Stimulated activated CD4-positive, alpha-beta T cell treated with anti-CD3 and anti-CD28 coated beads, Interleukin-12 subunit alpha, Interleukin-12 subunit beta, amount 100 ng/mL, for 4 hours (primary cell): ENCODE measurements at places on chromosomes 12 and 14.
A peak's percentile ranks its signal among the peaks of the same experiment; 100 is the strongest.

DNA sequence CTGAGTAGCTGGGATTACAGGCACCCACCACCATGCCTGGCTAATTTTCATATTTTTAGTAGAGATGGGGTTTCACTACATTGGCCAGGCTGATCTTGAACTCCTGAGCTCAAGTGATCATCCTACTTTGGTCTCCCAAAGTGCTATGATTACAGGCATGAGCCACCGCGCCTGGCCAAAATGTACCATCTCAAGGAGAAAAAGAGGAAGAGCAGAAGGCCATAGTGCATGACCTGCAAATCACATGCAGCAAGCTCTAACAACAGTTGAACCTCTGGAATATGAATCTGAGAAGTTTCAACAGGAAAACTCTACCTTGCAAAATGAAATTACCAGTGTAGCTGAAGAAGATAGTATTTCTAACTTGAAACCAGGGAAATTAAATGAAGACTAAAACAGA is 17.1 kb upstream of the SERPINA1 start:
- no peak for DNase-seq

- DNase-seq, result no peak
Measured at GRCh38 chr12:46585854-46586621, 213.5 kb upstream of the SLC38A2 start.

DNA sequence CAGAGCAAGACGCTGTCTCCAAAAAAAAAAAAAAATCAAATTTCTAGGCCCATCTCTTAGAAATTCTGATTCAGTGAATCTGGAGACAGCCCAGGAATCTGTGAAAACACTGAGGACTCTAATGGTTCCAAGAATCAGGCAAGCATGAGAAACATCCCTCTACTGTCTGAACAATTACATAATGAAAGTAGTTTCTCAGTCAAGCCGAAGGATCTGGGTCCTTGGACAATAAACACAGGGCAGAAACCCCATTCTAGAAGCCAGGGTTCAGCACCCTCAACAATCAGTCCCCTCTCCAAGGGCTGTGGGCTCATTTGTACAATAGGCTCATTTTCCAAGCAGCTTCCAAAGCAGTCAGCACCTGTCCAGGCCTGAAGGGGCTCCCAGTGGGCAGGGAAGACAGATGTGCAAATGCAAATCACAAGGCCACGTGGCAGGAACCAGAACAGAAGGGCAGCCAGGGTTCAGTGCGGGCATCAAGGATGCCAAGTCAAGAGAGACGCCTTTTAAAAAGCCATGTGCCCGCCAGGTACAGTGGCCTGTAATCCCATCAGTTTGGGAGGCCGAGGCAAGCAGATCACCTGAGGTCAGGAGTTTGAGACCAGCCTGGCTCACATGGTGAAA is 96.1 kb downstream of the KSR2 start:
- DNase-seq, result no peak

DNA sequence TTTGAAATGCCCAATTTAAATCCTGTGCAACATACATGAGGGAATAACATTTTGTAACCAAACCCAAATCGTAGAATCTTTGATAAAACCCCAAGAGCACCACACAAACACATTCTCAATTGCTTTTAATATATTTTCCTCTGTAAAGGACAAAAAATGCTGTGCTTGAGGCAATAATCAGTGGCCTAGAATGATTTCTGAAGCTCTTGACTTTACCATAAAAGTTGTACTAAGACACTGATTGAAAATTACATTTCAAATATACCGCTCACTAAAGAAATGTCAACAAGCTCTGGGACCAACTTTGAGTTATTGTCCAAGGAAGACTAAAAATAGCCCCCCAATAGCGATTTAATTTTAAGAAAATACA is 1.5 kb downstream of the EML5 start:
- DNase-seq, result no peak

DNA sequence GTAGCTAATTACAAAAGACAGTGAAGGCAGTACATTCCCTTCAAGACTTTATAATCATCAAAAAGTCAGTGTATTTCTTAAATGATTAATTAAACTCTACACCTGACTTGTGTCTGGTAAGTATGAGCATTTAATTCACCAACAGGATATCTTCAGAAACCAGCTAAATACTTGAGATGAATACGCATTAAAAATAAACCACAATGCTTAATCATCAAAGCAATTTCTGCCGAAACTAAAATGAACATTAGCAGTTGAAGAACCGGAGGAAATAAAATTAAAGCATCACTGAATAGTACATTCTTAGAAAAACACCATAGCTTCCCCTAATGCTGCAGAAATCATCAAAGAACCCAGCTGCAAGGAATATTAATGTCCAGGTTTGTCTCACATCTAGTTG is 32.7 kb downstream of the SLC25A21 start:
- DNase-seq, result no peak

DNA sequence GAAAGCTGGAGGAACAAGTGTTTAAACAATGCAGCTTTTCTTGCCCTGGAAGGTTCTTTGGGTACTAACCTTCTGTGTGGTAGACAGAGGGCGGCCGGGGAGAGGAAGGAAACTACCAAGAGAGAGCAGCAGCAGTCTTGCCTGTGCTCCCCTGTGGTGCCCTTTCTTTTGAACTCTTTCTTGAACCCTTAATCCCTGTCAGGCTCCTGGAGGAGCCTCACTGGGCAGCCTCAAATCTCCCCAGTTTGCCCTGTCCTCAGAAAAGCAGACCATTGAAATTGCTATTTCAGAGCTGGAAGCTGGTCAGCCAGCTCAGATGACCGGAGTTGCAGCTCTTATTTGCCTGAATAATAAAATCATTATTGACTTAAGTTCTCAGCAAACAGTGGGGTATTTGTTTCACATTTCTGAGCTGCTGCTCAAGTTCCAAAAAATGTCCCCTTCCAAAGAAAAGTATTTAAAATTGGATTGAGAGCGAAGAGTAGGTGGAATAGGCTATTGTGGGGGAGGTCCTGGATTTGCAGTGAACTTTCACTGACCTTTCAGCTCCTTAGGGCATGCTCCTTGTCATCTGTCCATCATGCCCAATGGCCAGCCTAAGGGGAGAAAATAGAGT is 42.1 kb upstream of the RNASE3 start:
- no peak for DNase-seq

- no peak for DNase-seq
Measured at GRCh38 chr14:50319721-50320120, 7.6 kb downstream of the DMAC2L start.

DNA sequence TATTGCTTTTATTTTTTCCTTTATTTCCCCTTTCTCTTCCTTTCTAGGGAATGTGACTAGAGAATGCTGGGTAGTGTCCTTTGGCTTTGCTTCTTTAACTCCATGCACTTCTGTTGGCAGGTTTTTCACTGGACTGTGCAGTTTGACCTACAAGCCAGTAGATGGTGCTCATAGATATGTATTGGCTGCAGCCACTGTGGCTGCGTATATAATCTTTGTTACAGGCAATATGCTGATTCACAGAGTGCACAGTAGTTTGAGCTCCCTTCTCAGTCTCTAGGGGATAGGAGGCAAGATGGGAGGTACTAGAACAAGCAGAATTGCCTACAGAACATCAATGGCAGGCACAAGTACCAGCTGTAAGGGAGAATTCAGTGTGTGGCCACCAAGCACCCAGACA is 503.5 kb downstream of the LRFN5 start:
- no peak for DNase-seq

DNA sequence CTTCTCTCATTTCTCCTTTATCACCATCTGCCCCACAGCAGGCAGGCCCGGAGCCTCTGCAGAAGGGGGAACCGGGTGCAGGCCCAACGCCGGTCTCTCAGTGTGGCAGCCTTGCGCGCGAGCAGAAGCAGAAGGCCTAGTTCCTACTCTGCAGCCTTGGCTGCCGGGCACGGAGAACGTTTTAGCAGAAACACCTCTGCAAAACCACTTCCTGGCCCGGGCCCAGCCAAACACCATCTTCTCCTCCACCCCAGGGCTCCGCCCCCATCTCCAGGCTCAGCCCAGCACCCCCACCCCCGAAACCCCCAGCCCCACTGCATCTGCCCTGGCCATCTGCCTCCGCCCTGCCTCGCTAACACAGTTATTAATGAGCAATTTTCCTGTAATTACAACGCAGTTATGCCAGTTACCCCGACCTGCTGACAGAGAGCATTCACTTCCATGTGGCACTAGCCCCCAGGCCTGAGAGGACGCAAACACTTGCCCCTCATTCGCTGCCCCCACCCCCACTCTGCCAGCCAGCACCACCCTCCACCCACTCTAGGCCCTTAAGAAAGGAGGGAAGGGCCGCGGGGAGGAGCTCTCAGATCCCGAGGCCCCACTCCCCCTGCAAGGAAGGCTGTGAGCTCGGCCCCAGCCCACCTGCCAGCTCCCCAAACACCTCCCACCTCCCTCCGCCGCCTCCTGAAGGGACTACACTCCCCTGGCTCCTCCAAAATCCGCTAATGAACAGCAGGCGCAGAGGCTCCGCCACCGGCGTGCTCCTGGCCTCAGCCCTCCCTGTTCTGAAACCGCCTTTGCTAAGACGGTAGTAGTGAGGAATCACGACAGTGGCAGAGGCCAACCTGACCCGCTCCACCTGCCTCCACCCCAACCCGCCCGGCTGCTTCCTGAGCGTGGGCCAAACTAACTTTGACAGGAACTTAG is 44.7 kb upstream of the FBRSL1 start:
- DNase-seq, result peak; percentile 77

- DNase-seq, result no peak
Measured at GRCh38 chr12:104596134-104596799, 139.5 kb downstream of the CHST11 start.

- DNase-seq, result no peak
Measured at GRCh38 chr12:94570161-94570560, 80.2 kb downstream of the TMCC3 start.

DNA sequence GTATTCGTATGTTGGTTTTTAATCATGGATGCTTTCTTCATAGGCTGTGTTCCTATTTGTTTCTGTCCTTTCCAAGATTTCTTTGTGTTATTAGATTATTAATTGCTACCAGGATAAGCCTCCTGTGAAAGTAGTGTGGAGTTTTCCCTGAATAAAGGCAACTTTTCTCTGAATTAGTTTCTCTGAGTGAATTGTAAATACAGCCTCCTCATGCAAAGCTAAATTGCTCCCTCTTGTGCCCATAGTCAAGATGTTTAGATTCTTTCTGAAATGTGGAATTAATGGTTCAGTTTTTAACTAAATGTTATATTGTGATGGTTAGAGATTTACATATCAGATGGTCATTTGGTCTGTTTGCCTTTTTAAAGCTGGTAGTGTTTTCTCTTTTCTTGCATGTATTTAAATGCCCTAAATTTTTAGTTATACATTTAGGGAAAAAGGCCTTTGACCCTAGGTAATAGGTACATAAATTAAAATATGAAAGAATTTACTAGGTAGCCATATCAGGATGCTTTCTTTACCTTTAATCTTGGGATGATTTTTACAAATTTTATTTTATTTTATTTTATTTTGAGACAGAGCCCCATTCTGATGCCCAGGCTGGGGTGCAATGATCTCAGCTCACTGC is 8.9 kb downstream of the APAF1 start:
- DNase-seq, result no peak

DNA sequence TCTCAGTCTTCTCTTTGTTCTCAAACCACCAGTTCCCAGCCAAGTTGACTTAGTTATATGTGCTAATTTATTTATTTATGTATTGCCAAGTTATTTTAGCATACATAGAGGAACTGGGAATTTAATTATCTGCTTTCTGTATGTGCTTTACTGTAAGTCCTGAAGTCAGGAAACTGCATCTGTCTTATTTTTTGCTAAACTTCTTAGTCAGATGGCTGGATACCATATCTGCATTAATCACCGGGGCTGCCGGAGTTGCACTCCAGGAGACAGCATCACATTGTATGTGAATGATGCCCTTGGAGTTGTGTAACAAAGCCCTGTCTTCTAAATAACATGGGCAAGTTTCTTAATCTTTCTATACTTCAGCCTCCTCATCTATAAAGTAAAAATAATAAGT is 96.2 kb downstream of the MON2 start:
- DNase-seq, result no peak

DNA sequence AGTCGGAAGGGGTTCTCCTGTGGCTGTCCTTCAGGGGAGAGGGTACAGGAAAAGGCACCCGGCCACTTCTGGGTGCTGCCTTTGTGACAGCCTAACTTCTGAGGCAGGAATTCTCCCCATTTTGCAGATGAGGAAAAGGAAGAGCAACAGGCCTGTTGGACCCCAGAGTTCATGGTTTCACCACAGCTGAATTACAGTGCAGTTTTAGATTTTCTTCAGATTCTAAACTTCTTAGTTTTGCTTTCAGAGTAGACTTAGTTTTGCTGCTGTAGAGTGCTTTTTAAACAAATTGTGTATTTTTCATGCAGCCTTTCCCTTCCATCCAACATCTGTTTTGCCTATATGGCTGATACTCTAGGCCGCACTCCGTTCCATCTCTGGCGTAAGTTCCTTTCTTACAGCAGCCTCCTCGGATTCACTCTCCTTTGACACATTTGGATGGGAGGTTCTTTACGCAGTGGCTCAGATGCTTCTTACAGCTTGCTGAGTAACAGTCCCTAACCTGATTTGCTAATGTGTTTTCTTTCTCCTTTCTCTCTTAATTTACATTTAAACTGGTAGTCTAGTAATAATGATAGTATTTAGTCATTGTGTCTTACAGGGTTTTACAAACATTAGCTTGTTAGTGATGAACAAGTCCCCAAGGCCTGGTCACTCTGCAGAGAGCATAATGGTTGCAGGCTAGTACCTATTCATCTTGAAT is 7.8 kb downstream of the TRAF3 start:
- DNase-seq, result no peak

DNA sequence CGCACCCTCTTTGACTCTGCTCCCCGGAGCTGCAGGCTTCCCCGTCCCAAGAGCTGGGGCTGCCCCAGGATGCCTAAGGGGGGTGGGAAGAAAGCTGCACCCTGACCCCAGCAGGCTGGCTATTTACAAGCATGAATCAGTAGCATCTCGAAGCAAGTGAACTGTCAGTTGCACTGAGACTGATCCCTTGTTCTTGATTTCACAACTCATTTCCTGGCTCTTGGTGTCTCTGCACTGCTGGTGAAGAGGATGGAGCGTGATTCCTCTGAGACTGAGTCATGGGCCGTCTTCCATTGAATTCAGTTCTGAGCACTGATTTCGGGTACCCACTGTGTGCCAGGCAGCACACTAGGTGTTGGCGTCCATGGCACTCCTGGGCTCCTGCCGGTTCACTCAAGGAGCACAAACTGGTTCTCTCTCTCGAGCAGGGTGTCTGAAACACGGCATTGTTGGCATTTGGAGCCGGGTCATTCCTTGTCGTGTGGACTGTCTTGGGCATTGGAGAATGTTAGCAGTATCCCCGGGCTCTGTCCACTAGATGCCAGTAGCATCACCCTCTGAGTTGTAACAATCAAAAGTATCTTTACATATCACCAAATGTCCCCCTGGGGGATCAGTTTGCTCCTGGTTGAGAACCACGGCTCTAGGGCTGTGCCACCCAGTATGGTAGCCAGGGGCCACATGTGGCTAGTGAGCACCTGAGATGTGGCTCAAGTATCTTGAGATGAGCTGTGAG is 86.9 kb downstream of the RIN3 start:
- DNase-seq, result no peak
